ENCODE measurements at places on chromosomes 4 and X.

DNA sequence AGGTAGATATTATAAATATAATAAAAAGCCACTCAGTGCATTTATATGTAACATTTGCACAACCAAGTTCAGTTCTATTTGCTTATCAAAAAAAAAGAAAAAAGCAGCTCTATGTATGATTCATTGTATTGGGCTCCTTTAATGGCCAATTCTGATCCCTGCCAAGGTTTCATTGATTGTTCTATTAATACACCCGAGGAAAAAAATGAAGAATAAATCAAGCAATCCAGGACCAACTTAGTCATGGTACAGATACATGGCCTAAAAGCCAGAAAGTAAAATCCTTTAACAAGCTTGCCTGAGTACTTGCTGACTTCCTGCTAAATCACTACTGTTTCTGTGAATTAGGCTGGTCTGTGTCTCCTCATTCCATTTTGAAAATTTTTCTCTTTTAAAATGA is 77.6 kb upstream of the PCDH7 start:
- no peak for DNase-seq

GRCh38 chr4:75496406-75496805 is 17.8 kb downstream of the RCHY1 start:
- no peak for DNase-seq

DNA sequence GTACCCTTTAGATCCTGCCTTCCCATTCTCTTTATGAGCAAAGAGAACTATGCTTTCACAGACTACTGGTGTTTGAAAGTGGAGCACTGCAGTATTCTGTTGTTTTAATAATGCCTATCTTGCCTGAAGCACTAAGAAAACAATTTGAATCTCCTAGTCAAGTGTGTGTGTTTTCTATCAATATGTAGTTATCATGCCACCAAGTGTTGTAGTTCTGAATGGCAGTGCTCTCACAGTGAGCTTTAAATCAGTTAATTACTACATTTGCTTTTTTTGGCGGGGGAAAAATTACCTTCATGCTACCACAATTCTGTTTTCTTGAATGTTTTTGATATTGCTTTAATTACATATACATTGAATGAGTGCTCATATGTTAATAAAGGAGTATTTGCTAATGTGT is 143.6 kb upstream of the FAM47A start:
- peak; percentile 10 for DNase-seq

DNA sequence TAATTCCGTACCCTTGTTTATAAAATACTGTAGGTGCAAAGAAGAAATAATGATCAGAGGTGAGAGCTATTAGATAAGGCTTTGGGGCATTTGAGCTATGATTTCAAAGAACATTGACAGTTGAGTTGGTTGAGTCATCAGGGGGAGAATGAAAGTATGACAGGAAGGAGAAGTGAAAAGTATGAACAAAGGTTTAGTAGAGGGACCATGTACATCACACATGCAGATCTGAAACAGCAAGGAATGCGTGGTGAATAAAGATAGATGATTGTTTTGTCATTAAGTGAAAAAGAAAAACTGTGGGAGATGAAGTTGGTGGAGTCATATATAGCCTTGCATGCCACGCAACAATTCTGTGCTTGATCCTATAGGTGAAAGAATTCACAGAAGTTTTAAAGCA is 163.1 kb downstream of the ARAP2 start:
- no peak for DNase-seq

- no peak for DNase-seq
These were observed 814.8 kb upstream of the GRID2 start for GRCh38 chr4:91488946-91489345.

DNA sequence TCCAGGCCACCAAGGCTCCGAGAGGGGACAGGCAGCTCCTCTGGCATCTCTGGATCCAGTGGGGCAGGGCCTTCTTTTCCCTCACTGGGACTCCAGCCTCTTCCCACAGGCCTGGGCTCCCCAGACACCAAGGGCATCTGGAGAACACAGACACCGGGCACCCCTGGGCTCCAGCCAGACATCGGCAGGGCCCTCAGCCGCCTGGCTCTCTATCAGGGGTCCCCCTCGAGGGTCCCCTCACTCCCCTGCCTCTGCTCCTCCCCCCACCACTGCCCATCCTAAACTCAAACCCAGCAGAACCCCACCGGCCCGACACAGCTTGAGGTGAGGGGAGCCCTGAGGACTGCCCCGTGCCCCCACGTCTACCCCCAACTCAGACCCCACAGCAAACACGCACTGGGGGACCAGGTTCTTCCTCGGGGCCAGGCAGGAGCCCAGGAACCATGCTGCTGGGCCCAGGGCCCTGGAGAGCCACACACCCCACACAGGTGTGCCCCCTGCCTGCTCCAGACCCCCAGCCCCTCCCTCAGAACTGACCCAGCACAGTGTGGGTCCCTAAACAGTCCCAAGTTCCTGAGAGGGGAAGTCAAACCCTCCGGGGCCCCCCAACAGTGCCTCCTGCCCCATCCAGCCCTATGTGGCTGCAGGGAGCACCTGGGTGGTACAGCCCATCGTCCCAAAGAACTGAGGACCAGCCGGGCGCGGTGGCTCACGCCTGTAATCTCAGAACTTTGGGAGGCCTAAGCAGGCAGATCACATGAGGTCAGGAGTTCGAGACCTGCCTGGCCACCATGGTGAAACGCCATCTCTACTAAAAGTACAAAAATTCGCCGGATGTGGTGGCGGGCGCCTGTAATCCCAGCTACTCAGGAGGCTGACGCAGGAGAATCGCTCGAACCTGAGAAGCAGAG is 86.8 kb downstream of the FAM53A start:
- DNase-seq: no peak

DNA sequence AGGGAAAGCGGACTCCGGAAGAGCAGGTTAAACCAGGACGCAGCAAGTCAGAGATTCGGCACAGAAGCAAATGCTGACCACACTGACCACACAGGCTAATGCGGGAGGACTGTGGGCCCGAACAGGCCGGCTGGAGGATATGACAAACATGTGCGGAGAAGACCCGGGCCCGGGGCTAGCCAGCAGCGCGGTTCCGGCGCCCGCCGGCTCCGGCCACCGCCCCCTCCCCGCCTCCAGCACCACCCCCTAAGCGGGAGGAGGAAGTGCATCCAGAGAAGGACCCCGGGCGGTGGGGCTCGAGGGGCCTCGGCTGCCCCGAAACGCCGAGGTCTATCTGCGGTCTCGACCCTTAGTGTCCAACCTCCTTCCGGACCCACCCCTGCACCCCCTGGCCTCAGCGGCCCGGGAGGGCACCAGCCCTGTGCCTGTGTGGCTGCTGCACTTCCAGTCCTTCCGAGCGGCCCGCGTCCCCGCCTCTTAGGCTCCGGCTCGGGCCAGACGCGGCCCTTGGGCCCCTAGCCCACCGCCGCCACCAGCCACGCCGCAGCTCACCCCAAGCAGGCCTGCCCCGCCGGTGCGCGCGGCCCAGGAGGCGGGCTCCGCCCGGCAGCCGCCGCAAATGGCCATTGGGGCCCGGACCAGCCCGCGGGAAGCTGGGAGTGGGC is 2.1 kb downstream of the ELOVL6 start:
- no peak for DNase-seq

- DNase-seq: no peak
These were observed 783 bp downstream of the RBPJ start for GRCh38 chr4:26321373-26322221.

DNA sequence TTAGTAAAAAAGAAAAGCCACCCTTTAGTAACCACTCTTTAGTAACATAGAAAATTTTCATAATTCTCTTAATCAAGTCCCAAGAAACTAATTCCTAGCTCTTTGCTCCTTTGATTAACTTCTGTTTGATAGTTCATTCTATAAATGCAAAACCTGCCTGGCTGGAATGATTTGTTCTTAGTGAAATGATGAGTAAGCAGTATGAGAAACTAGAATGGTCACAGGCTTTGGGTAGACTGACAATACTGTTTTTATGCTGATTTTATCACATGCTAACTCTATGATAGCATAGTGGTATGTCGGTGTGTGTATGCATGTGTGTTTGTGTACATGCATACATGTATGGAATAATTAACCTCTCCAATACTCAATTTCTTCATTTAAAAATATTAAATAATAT is 81.2 kb downstream of the SYTL5 start:
- DNase-seq: no peak

DNA sequence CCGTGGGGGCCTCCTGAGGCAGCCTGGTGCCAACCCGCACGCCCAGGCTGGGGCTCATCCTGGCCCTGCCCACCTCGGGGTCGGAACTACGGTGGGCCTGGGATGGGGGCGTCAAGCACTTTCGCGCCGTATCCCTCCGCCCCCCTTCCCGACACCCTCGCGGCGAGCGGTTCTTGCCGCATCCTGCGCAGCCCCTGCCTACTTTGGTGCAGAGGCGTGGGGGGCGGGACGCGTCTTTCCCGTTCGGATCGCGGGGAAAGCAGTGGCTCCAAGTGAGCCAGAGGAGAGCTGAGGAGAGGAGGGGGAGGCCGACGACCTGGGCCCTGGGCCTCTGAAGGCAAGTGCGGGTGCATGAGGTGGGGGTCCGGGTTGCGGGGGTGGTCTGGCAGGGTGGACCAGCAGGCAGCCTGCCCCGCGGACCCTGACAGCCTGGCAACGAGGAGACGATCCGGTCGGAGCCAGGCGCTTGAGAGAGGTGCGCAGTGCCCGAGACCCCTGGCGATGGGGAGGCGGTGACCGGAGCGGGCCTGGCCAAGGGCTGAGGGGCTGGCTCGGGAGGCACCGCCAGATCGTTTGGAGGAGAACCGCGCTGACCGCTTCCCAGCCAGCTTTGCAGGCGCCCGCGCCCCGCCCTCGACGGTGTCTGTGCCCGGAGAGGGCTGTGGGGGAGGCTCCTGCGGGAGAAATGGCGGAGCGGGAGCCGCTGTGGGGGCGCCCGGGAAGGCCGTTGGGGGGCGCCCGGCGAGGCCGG is at the start of gene GPRASP2:
Gene GPRASP2 (plus strand): TSS at position 233 of the 751 bp plus-strand sequence. CDS start 2,422 bp downstream, outside the sequence.
- DNase-seq: no peak

- peak; percentile 22 for DNase-seq
These were observed 79.2 kb upstream of the DKK2 start for GRCh38 chr4:107115185-107115847.

DNA sequence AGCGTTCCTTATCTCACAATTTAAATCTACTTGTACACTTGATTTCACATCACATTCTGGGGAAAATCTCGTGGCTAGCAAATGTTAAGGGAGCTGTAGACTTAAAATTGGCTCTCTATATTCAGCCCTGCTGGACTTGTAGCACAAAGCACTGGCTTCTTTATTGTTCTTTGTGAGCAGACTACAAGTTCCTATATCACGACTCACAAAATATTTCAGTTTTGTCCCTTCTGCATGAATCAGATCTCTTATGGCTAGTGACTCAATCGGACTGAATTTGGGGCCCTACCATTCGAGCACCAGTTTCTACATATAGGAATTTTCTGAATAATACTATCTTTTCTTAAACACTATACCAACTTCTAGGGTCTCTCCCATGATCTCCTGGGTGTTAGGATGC is 390.1 kb downstream of the ADAM29 start:
- DNase-seq: no peak

DNA sequence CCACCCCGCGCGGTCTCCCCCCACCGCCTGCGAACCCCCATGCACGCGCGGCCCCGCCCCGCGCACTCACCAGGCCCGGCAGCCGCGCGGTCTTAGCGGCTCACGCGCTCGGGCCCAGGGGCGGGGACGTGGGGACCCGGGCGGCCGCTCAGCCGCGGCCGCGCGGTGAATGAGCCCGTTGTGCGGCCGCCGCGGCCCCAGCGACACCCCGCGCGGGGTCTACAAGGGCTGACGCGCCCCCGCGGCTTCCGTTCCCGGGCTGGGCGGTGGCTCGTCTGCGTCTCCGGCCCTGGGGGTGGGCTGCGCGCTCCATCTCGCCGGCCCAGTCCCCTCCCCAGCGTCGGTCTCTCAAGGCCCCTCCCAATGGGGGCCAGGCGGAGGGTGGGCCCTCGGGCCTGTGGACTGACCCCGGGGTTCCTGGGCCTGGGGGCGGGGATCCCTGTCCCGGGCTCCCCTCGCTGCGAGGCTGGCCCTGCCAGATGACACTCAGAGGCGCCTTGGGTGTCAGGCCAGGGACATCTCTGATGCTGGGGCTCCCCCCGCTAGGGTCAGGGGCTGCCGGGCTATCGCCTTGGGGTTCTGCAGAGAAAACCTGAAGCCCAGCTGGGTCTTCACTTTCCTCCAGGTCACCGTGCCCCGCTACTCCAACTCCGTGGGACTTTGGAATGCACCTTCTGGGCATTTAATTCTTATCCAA is 4.3 kb upstream of the SLC26A1 start:
- no peak for DNase-seq

DNA sequence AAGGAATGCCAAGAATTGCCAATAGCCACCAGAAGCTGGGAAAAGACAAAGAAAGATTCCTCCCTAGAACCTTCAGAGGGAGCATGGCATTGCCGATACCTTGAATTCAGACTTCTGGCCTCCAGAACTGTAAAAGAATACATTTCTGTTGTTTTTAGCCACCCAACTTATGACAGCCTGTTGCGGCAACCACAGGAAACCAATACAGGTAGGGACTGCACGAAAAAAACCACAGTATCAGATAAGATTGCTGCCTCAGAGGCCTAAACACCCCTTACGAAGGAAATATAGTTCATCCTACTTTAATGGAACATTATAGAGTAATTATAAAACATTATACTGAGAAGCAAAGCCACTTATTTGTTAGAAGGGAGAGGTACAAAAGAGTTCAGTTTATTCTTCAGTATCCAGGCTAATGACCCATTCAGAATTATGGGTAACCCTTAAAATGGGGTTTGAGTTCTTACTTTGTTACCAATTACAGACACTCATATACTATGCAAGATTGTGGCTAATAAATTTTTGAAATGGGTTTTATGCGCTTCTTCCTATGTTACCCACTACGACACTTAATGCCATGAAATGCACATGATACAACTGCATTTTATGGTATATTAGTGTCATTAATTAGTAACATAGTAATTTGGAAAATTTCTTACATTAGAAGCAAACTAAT is 37.4 kb upstream of the SMIM10L2A start:
- no peak for DNase-seq

All from NCI-H2081 treated with DMSO at 0.1 percent for 48 hours (cell line).